ENCODE measurements at places on chromosomes 5 and 9.

DNA sequence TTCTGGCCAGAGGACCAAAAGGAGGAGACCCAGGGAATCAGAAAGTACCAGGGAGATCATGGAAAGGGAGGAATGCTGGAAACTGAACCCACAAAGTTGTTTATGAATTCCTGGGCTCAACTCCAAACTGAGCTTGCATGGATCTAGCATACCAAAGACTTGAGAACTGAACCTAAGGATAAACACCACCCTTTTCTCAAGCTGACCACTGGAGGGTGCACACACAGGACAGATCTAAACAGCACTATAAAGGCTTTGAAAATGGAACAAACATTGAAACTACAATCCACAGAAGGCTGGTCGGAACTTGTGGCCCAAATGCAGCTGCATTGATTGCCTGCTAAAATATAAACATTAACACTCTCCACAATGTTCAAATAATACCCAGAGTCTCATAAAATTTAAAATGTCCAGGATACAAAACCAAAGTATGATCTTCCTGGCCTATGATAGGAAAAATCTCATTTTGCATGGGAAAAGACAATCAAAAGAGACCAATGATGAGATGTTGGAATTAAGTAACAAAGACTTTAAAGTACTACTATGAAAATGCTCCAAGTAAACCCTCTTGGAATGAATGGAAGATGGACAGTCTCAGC is 15.6 kb upstream of the IRF1 start:
- DNase-seq, result no peak

DNA sequence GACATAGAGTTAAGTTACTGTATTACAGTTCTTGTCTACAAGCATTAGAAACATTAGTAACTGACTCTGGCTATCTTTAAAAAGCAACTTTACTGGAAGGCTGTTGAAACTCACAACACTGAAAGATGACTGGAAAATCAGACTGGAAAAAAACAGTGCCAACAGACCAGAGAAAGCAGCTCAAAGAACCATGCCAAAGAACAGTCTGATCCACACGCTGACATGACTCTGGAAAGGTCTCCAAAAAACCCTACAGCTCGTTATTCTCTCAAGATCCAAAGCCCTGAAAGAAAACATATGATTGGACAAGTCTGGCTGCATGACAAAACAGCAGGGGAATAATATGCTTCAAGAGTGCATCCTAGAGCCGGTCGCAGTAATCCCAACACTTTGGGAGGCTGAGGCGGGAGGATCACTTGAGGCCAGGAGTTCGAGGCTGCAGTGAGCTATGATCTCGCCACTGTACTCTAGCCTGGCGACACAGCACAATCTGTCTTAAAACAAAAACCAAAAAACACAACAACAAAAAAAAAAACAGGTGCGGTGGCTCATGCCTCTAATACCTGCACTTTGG is 5.6 kb downstream of the GOLPH3 start:
- no peak for DNase-seq

DNA sequence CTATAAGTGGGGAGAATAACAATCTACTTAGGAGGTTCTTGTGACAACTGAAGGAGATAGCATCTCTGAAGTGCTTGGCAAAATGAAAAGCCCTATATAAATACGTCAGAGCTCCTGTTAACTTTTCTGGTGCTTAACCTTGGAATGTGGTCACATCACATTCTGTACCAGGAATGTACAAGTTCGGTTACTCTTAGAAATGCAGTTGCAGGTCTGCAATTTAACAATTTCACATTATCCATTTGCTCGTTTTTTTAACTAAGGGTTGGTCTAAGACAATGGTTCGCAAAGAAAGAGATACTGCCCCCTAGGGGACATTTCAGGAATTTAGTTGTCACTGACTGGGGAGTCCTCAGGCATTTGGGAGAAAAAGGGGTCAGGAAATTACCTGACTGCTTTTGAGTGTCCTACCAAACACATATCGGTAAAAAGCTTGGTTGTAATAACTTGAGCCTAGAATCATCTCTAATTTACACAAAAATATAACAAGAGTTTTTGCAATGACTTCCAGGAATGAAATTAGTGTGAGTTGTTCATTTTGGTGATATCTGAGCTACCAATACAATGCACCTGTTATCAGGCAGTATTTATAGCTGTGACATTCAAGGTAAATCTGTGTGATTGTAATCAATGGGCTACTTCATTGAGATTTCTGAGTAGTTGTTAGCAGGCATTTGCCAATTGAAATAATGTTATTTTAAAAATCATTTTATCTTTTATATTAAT is 5.4 kb upstream of the HBEGF start:
- DNase-seq, result peak; percentile 56

- peak; percentile 43 for DNase-seq
Observed at GRCh38 chr5:43038496-43038989, 1.6 kb downstream of the ANXA2R start.

- DNase-seq, result no peak
Observed at GRCh38 chr5:141772281-141772680, 90.3 kb upstream of the ARAP3 start.

- DNase-seq, result no peak
Observed at GRCh38 chr5:65767565-65767964, 45.6 kb downstream of the NLN start.

GRCh38 chr9:128091144-128091543 is 23.1 kb downstream of the SLC25A25 start:
- DNase-seq, result no peak

DNA sequence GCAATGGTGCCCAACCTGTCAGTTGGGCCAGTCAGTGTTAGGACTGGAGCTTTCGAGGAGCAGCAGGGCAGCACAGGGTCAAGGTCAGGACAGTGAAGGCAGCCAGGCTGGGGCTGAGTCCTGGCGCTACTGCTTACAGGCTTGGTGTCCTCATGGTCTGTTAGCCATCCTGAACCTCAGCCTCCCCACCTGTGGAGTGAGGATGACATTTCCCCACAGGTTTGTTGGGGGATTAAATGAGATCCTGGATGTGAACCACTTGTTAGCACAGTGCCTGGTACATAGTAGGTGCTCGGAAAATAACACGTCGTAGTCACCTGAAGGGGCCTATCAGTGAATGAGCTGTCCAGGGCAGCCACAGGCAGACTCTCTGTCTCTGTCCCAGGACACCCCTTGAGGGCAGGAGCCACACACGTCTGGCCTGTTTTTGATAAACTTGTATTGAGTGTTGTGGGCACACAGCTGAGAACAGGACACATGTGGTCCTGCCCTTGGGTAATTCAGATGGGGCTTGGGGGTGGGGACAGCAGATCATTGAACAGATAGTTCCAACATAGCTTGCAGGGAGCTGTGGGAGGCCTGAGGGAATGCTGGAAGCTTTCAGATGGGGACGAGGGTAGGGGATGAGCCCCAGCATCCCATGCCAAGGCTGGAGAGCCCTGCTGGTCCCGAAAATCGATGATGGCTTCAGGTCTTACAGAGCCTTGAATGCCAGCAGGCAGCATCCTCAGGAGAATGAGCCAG is 69.3 kb downstream of the AMBP start:
- DNase-seq, result no peak

- DNase-seq, result no peak
Observed at GRCh38 chr5:140249536-140249935, 53.4 kb downstream of the PFDN1 start.

DNA sequence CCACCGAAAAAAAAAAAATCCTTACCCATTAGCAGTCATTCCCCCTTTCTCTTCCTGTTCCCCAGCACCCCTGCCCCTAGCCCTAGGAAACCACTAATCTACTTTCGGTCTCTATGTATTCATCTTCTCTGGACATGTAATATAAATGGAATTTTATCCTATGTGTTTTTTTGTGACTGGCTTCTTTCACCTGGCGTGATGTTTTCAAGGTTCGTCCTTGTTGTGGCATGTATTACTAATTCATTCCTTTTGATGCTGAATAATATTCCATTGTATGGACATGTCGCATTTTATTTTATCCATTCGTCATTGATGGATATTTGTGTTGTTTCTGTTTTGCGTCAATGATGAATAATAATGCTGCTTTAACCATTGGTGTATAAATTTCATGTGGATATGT is 42.8 kb upstream of the SH3GL2 start:
- DNase-seq, result no peak

DNA sequence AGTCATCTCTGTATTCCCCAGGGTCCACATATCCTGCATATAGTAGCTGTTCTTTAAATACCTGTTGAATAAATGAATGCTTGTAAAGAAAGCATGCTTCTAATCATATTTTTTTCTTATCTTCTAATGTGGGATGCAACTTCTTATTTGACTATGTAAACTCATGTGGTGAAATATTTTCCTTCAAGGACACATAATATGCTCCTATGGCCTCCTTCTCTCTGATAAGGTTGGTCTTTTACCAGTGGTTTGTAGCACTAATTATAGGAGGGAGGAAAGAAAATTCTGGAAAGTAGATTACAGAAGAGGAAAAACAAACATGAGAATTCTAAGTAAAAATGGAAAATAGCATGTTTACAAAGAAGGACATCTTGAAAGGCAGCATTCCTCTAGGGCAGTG is 28.6 kb upstream of the C5orf63 start:
- DNase-seq, result no peak

GRCh38 chr9:124001458-124001799 is 10.1 kb upstream of the LHX2 start:
- no peak for DNase-seq

DNA sequence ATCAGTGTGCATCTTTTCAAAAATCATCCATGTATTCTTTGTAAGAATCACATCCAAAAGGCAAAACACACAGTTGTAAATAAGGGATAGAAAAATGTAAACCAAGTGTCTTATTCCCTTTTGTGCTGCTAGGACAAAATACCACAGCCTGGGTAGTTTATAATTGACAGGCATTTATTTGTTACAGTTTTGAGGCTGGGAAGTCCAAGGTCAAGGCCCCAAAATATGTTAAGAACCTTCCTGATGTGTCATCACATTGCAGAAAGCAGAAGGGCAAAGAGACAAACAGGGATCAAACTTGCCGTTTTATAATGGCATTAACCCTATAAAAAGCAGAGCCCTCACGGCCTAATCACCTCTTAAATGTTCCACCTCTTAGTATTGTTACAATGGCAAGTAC is 364.8 kb downstream of the MED10 start:
- DNase-seq, result no peak

- no peak for DNase-seq
Observed at GRCh38 chr5:7261049-7261448, 134.9 kb upstream of the ADCY2 start.

DNA sequence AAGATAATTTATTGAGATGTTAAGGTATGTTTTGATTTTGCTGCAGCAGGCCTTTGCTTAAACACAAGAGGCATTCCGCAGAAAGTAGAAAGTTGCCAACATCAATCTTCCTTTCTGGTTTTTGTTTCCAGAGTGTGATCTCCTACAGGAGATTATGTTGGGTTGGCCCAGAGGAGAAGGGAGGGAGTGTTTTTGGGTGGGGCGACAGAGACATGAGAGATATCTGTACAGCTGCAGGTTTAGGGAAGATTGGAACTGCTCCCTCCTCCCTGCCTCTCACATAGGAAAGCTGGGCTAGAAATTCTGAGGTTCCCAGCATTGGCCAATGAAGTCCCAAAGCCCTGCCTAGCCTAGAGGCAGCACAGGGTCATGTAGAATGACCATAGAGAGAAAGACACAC is 211.0 kb downstream of the CEMIP2 start:
- no peak for DNase-seq

- DNase-seq, result no peak
Observed at GRCh38 chr9:106930477-106930876, 67.5 kb downstream of the ZNF462 start.

DNA sequence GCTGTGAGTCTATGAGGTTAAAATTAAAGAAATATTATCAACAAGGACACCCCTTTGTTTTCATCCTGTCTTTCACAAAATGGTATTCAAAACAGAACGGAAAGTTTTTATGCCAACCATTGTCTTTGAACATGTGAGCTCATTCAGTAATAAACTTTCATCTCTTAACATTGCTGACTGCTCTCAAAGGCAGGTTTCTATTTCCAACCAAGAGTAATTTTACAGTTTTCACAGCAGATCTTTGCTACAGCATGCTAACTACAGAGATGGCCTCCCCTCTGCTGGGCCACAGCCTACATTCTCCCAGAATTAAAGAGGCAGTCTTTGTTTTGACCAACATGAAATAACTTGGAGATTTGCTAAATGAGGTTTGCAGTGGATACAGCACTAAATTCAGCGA is 101.5 kb downstream of the DMRT2 start:
- DNase-seq, result no peak

DNA sequence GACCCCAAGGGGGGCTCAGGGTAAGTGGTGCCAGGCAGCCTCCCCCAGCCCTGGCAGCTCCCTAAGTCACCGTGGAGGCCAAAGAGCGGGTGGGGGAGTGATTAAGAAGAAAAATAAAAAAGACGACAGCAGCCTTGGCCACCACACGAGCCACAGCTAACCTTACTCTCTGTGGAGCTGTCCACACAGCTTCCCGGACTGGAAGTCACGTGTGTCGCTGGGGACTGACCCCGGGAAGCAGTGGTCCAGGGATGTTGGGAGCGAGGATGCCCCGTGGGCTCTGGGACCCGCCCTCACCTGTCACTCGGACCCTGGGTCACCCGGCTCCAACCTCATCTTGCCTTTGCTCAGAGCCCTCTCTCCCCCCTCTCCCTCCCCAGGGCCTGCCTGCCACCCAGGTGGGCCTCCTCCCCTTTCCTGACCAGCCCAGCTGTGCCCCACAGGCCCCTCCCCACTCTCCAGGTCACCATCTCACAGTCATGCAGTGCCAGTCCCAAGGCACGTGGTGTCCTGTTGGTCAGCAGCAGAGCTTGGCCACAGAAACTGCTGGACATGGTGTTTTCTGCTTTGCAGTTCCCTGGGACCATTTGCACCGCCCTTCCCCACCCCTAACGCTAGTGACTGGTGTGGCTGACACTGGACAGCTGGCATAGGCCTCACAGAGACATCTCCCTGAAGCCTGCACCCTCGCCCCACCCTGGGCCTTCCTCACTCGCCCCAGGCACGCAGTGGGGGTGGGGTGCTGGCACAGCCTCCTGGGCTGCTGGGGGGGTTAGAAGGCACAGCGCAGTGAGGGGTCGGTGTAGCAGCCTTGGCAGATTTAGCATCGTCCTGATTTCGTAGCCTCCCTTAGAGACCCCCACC is 9.8 kb upstream of the EXOC3 start:
- no peak for DNase-seq

- DNase-seq, result no peak
Observed at GRCh38 chr5:150499437-150499956, 8.4 kb upstream of the NDST1 start.

DNA sequence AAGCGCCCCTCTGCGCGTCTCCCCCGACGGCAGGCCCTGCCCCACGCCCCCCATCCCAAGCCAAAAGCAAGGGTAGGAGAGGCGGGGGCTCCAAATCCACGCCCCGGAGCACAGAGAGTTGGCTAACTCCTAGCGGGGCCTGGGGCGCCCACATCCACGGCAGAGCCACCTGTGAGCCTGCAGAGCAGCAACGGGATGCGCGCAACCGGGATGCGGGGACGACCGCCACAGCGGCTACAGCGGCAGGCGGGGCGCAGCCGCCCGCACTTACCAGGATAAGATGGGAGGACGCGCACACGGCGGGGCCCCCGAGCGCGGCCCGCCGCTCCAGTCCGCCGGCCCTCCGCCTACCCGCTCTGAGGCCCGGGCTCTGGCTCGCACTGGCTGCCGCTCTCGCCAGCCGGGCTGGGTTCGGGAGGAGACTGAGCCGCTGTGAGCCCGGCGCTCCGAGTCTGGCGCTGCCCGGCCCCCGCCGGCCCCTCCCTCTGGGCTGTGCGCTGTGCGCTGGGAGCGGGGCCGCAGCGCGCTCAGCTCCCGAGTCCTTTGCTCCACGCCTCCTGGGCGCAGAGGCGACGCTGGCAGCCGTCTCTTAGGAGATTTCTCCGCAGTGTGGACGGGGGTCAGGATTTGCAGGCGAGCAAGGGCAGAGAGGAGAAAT is at the start of gene SLC24A2:
TSS of gene SLC24A2 (minus strand) at position 424 of the 658 bp plus-strand sequence.
- DNase-seq, result no peak
